ENCODE measurements at places on chromosomes 4 and X.

- DNase-seq = no peak
Observed at GRCh38 chrX:131302701-131303100, 13.6 kb upstream of the IGSF1 start.

DNA sequence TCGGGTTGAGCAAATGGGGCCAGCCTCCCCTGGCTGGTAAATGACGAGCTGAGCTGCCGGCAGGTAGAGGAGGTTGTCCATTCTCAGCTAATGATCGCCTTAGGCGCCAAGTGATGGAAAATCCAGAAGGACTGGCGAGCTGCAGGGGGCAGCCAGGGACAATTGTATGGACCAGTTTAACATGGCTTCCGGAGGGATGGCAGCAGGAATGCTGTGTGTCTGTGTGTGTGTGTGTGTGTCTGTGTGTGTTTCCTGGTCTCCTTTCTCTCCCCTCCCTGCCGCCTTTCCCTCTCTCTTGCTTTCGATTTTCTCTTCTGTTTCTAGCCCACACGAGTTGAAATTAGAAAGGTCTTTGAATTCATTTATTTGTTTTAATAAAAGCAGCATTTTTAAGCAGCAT lies 45.2 kb upstream of the BCOR start:
- no peak for DNase-seq

GRCh38 chrX:68354879-68355628 lies 78.2 kb downstream of the OPHN1 start:
- no peak for DNase-seq

GRCh38 chr4:140149846-140150635 lies 3.9 kb downstream of the MAML3 start:
- peak; percentile 89 for DNase-seq

DNA sequence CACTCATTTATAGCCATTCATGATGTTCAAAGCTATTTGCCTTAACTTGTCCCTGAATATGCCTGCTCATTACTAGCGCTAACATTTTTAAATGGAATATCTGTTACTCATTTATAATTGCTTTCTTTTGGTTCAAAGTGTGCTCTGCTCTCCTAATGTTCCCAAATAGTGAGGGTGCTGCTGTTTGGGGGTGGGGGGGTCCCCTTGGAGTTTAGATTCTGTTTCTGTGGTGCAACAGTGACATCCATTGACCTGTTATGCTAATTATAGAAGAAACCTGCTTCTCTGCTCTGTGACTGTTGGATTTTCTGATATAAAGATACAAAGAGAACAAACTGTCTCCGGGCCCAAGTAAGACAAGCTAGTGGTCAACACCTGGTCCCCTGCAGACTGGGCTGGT lies 222.4 kb downstream of the SHROOM3 start:
- no peak for DNase-seq
